AG09319 (cell line): ENCODE measurements at places on chromosomes 1 and 21.

DNA sequence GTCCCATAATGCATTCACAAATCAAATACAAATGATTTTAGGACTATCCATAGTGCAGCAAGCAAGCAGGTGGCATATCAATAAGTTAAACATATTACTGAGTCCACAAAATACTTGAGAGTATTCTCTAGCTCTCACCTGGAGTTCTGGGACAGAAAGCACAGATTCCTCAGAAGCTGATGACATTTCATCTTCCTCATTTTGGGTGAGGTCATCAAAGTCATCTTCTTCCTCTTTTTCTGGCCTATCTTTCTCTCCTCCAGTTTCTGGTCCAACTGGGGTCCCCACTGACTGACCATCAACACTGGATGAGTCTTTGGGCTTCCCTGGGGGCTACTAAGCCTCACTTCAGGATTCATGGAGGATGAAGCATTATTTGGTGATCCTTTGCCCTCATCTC, 38.9 kb downstream of the YY1AP1 start:
- DNase-seq = no peak

DNA sequence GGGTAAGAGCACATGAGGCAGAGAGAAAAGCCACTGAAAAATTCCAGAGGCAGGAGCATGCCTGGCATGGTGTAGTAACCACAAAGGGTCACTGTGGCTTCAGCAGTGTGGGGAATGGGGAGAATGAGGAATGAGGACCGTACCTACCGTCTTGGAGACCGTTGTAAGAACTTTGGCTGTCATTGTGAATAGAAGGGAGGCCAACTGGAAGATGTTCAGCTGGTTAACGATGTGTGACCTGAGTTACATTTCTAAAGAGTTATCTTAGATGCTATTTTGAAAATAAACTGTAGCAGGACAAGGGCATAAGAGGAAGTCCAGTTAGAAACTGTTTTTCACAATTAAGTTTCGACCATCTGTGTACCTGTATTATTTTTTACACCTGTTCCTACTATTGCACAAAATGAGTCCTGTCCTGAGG, 365.5 kb upstream of the SGIP1 start:
- no peak for DNase-seq

- no peak for DNase-seq
Observed at GRCh38 chr1:165490175-165490574, 45.2 kb upstream of the RXRG start.

DNA sequence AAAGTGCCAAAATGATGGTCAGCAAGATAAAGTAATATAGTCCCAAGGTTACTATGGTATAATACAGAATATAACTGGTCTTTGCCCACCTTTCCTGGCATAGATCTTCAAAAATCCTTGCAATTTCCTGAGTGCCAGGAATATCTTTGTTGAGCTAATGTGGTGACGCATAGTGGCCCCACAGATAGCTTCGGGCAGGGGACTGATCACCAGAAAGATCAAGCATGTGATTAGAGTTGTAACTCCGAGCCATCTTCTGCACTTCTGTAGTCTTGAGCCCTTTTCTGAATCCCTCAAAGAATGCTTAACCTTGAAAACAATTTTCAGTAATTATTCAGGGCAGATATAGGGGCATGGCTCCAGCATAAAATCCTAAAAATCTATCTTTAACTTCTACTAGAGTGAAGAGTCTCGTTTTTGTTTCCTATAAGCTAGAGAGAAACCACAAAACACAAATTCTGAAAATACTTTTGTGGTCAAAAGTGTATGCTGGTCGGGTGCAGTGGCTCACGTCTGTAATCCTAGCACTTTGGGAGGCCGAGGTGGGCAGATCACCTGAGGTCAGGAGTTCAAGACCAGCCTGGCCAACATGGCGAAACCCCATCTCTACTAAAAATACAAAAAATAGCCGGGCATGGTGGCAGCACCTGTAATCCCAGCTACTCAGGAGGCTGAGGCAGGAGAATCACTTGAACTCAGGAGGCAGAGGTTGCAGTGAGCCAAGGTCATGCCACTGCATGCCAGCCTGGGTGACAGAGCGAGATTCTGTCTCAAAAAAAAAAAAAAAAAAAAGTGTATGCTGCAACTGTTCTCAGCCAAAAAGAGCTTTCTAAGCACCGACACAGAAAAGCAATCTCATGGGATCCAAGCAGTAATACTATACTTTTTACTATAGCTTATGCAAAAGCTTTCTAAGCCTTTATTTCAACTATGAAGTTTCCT, 62.8 kb downstream of the NVL start:
- no peak for DNase-seq

- no peak for DNase-seq
Observed at GRCh38 chr1:99482286-99482685, 163.6 kb upstream of the PALMD start.

DNA sequence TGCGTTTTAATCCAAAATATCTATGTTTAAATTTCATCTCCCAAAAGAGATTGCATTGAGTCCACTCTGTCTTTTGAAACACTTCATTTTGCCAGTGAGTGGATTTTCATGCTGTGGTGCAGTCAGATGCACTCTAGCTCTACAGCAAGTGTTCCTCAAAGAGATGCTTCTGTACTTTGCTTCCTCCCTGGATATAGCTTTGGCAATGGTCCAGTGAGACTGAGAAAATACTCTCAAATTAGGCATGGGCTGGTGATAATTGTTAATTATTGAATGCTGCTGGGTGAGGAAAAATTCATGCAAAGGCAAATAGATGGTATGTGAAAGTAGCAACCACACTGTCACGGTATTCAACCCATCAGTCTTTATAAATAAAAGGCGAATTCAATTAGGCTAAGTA, 396.9 kb downstream of the ADGRL2 start:
- no peak for DNase-seq

DNA sequence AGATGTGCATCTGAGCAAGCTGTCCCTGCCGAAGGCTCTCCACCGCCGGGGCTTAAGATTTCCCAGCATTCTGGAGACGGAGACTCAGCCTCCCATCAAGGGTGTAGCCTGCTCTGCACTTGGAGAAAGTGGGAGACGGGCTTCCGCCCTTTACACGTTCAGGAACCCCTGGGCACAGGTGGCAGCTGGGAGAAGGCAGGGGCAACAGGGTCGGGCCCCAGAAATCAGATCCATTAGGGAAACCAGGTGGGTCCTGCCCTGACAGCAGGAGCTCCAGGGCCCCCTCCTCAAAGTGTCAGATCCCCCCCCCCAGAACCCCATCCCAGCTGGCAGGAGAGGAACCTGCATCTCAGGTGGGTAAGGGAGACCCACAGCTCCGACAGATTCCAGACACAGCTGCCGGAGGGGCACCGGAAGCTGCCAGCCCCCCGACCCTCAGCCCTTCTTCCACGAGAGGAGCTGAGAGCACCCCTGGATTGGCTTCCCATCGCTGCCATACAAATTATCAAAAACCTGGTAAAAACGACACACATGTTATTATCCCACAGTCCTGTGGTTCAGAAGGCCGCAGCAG, 236.6 kb downstream of the NPHP4 start:
- no peak for DNase-seq

DNA sequence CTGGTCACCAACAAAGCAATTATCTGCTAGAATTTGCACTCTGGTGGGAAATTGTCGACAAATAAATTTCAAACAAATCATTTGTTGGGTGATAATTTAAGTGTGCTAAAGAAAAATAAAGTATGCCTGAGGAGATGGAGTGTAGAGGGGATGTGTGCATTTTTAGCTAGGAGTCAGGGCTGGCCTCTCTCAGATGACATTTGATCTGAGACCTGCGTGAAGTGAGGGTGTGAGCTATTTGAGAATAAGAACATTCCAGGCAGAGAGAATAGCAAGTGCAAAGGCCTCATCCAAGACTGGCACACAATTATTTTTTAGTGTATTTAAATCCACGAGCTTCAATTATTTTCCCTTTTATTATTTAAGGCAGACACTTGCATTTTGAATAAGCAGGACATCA, 19.7 kb upstream of the S1PR1 start:
- no peak for DNase-seq

DNA sequence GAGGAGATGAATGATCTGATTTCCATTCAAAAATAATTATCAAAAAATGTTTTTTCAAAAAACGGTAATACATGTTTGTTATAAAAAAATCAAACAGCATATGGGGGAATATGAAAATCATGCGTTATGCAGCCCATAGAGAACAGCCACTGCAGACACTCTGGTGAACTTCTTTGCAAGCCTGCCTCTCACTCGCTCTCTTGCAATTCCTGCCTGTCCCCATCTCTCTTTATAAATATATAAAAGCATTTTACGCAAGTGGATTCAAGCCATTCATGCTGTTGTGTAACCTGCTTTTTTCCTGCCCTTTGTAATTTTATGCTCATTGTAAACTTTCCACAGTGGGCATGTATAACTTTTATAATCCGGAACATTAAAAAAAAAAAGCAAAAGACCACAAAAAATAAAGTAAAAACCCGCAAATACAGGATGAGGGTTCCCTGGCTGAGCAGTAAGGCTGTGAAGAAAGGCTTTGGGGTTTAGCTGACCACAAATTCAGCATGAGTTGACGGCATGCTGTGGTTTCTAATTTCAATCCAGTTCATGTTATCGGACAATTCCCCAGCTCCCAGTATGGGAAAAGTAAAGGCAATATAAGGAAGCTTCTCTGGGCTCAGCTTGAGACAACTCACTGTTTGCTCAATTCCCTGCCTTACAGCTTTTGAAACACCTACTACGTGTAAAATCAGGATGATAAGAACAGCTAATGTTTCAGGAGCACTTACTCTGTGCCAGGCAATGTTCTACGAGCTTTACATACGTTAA, 52.8 kb upstream of the ZBTB40 start:
- DNase-seq = no peak

GRCh38 chr1:29465755-29466154, 229.4 kb downstream of the PTPRU start:
- DNase-seq = no peak

GRCh38 chr21:42388740-42389448, 7.0 kb downstream of the TMPRSS3 start:
- DNase-seq = no peak

GRCh38 chr1:23978805-23979204, 1.3 kb downstream of the SRSF10 start:
- DNase-seq = no peak

GRCh38 chr1:27349784-27350662, 8.2 kb downstream of the SYTL1 start:
- no peak for DNase-seq

DNA sequence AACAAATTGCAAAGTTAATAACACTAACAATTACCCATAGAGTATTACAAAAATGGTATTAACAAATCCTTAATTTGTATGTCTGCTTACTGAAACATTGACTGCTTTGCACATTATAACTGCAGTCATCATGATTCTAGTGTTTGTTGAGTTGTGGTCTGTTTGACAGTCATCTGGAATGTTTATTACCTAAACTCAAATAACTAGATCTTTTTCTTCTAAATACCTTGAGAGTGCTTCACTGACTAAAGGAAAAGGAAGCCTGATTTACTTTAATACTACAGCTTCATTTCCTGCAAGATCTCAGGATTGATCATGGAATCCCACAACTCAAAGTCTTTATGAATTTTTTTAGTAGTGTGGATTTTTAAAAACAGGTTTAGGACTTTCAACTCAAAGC, 70.0 kb downstream of the HMCN1 start:
- DNase-seq = no peak

GRCh38 chr1:83596331-83596730, 402.6 kb downstream of the TTLL7 start:
- no peak for DNase-seq

DNA sequence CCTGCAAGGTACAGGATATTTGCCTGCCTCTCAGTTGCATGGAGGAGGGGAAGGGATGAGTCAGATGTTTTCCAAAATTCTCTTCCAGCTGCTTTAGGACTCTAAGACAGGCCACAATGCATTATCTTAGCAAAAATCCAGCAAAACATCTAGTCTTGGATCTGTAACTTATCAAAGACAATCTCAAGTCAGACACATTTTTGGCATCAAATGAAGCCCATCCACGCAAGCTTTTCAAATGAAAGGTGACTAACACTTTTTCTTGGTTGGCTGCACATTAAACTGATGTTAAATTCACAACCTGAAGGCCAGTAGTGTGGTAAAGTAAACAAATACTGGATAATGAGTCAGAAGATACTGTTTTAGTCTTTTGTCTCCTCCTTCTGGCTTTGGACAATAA, 21.3 kb downstream of the FAM78B start:
- no peak for DNase-seq

- DNase-seq = no peak
Observed at GRCh38 chr1:17594026-17594425, 54.5 kb downstream of the ARHGEF10L start.

DNA sequence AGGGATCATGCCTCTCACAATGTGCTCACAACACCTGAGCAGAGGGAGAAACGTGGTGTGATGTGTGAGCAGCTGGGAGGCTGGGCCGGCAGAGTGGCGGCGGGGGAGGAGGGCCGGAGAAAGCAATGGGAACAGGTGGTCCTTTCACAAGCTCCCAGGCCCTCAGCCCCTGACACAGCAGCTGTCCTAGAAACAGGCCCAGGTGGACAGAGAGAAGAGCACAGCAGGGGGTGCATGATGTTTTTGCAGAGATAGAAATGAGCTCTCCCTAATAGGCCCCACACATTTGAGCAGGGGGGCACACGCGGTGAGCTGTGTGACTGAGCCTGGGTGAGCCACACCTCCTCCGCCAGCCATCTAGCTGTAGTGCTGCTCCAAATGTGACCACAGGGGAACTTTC, 7.6 kb upstream of the RGS16 start:
- DNase-seq = no peak

DNA sequence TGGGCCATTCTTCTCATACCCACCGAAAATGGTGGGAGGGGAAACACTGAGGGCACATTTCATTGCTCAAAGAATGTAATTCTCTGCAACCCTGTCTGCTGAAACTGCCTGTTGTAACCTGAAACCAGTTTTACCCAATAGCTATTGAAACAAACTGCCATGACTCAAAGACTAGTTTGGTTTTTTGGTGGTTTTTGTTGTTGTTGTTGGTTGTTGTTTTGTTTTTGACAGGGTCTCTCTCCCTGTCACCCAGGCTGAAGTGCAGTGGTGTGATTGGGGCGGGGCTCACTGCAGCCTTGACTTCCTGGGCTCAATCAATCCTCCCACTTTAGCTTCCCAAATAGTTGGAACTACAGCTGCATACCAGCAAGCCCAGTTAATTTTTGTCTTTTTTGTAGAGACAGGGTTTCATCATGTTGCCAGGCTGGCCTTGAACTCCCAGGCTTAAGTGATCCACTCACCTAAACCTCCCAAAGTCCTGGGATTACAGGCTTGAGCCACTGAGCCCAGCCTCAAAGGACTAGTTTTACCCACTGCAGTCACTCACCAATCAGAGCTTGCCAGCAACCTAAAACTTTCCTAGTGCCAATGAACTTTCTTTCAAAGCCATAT, 2.1 kb upstream of the IPP start:
- no peak for DNase-seq

DNA sequence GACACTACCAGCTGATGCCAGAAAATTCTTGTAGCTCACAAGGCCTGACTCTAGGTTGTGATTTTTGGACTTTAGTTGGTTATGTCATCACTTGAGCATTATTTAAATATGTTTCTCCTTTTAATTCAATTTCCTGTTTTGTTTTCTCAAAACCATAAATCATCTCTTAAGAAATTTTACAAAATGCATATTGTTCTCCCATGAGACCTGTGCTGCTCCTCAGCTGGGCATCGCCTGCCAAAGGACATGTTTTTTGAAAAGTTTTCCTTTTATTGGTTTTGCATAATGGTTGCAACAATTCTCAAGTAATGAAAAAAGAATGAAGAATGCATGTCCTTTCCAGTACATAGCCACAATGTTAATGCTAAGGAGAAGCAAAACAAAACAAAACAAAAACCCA, 204.7 kb upstream of the LYPLAL1 start:
- no peak for DNase-seq

- DNase-seq = no peak
Observed at GRCh38 chr21:22670148-22670547, 1671.9 kb downstream of the NCAM2 start.

- no peak for DNase-seq
Observed at GRCh38 chr1:25813734-25814471, 5.9 kb upstream of the MTFR1L start.
